ENCODE measurements at places on chromosomes 7 and 10.

DNA sequence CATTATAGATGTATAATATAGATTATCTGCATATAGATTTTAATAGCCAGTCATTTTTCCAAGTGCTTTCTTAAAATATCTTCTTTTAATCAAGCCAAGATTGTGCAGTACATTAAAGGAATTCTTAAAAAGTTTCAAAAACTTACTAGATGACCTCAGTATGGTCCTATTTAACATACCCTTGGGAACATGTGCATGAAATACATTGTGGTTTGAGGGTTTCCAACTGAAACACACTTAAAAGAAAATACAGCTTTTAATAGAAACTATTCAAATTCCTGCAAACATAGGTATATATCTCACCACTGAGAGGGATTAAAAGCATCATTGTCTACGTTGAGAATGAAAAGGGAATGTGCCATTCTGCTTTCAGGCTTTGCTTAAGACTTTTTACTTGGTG, 364.9 kb downstream of the SUGCT start:
- DNase-seq, result no peak

GRCh38 chr7:12690041-12690878, 2.8 kb downstream of the ARL4A start:
- DNase-seq, result no peak

DNA sequence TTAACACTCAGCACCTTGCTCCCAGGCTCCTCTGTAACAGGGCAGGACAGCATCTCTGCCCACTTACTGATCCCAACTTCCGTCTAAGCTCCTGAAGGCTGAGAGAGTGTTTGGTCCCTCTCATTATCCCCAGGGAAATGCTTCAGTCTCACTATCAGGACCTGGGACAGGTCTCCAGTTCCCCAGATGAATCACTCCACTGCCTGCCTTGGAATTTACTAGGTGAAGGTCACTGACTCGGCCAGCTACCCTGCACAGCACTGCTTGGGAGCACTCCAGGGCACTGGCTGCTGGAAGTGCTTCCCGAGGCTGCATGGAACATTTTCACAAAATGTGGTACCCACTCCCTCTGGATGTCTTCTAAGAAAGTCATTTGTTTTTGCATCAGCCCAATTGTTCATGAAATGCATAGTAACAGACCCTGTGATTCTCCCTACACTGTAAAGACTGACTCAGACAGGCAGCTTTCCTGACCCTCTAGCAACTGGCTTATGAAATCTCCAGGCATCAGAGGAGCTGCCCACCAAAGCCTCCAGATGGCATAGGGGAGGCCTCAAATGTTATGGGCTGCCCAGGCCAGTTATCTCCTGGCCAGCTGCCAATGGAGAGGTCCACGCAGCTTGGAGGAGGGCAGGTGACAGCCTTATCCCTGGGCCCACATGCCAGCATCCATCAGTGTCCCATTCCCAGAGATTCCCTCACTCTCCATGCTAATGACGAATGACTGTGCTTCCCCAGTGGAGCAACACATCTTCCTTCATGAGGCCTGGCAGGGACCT, 89.1 kb downstream of the GFRA1 start:
- DNase-seq, result no peak

- no peak for DNase-seq
Measured at GRCh38 chr10:126110489-126111180, 214.3 kb downstream of the FANK1 start.

GRCh38 chr7:40147371-40148246, 12.8 kb downstream of the SUGCT start:
- no peak for DNase-seq

DNA sequence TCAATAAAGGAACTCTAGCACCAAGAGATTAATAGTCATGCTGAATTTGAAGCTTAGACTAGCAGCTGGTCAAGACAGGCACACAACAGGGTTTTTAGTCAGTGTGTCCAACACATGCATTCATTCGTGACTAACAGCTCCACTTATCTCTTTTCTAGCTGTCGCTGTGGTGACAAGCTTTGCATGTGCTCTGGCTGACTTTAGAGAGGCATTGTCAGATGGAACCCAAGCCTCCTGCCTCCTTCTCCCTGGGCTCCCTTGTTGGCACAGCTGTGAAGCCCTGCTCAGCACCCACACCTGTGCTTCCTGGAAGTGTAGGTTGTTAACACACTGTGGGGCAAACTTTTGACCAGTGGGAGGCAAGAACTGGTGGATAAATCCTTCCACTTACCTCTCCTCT, 9.8 kb upstream of the AGK start:
- no peak for DNase-seq

DNA sequence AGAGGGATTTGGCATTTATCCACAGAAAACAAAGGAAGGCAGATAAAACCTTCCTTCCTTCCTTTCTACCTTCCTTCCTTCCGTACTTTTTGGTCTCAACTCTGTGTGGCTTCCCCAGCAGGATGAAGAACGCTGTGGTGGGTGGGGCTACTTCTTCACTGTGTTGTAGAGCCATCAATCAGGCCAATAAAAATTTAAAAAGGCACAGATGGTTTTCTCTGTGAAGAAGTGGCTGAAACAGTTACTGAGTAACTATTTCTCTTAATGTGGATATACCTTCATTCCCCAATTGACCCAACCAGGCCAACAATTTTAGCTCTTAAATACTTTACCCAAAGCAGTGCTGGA, 75.8 kb downstream of the ZNF92 start:
- no peak for DNase-seq

GRCh38 chr10:78781251-78781913, 287.4 kb upstream of the ZMIZ1 start:
- DNase-seq, result no peak

GRCh38 chr10:33260403-33261149, 73.9 kb downstream of the NRP1 start:
- DNase-seq, result no peak

GRCh38 chr7:23449941-23450340, 20.4 kb downstream of the IGF2BP3 start:
- no peak for DNase-seq

GRCh38 chr7:113199841-113200240, 81.5 kb upstream of the SMIM30 start:
- DNase-seq, result no peak

DNA sequence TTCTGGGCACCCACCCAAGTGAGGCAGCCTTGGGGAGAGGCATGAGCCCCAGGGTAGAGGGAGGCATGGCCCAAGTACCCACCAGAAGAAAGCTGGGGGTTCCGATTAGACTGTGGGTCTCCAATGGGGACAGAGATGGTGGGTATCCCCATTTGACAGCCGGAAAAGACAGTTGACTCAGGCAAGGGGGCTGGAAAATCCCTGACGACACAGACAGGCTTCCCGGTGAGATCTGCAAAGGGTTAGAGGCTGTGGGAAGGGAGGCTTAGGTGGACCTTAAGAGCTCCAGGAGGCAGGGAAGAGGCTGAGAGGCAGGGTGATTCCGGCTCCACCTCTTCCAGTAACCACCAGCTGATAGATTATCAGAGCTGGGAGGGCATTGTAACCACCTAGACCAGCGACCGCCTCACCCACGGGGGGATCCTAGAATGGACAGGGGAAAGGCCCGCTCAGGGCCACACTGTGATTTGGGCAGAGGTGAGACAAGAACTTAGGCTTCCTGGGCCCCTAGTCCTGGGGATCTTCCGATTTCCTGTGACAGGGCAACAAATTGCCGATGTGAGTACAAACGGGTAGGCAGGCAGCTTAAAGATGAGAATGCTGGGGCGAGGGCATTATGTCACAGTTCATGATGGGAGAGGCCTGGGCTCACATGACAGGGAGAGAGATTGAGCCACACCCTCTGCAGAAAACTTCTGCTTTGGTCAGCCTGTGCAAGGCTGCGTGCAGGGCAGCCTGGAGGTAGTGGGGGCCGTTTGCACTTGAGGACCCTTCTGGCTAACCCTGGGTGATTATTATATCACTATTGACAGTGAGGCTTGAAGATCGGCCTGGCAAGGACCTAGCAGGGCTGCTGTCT, 5.4 kb downstream of the TBATA start:
- no peak for DNase-seq

- no peak for DNase-seq
Measured at GRCh38 chr10:62109587-62110293, 158.9 kb downstream of the RTKN2 start.

DNA sequence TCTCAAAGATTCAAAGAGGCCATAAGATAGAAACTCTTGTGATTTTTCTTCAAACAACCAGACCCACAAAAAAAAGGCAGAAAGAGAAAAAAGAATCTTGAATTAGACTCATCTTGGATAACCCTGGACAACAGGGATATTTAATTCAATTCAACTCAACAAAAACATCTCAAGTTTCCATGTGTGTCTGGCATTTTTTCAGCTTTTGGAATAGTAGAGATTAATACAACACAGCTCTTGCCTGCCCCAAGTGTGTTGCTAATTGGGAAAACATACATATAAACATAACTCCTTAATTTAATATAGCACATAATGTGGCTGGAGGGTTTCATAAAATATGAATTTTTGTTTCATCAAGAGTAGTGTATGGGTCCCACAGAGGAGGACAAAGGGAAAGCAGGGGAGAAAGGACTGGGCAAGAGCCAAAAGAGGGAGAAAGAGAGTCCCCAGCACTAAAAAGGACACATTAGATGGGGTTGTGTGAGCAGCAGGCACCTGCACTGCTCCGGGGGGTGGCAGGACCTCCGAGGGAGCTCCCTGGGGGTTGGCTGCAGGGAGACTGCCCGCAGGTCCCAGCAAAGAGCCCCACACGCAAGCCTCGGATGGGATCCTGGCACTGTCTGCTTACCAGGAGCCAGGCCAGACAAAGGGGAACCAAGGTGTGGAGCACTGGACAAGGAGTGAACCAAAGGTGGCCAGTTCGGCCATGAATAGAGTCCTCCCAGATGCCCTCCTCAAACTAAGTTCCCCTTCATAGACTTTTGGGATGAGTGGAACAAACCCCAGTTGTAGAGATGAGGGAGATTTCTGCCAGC, 65.6 kb upstream of the TMEM72 start:
- no peak for DNase-seq

- DNase-seq, result no peak
Measured at GRCh38 chr10:78414380-78414779, 380.7 kb downstream of the RPS24 start.

DNA sequence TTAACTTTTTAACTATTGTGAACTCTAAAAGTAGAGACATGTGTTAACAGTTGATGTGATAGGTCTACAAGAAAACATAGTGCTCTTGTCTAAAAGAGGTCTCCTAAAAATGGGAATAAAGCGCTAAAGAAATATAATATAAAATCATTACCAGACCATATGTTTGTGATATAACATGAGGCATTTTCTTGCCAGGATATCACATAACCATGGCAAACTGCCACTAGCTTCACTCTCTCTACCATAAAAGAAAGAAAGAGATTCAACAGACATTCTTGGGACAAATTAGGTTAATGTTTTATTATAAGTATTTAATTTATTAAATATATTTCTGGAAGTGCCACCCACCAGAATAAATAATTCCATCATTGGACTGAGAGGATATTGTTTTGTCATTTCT, 115.0 kb downstream of the TMEM26 start:
- no peak for DNase-seq

GRCh38 chr7:74029991-74030415, 2.0 kb downstream of the ELN start:
- no peak for DNase-seq

- no peak for DNase-seq
Measured at GRCh38 chr10:132464256-132465192, 67.5 kb downstream of the PWWP2B start.

DNA sequence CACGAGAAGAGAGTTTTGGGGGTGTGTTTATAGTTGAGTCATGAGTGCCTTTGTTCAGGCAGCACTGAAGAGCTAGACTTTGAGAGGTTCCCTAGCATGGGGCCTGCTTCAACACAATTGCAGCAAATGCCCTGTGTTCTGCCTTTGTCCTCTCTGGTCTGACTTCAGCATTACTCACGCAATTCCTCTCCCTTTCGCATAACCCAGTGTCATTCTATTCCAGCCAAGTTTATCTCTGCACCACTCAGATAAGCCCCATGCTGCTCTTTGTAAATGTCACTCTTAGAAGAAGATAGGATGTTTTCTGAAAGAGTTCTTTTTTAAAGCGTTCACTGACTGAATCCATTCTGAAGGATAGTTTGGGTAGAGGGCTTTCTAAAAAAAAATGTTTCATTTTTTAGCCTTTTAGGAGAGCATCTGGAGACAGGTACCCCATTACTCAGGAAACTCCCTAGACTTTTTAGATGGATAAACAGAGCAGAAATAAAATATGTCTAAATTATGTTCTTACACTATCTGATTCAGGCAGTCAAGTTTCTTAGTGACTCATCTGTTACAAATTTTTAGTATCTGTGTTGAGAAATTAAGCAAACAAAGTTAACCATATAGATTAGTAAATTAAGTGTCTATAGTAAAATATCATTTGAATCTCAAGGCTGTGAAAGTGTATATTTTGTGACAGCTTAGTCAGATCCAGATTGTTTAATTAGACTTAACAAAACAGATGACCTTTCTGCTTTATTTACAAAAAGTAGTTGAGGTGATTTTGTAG, 318.5 kb downstream of the GPR158 start:
- DNase-seq, result no peak

All from CD4-positive, alpha-beta T cell treated with Interleukin-6 for 4 hours (primary cell).